ENCODE measurements at places on chromosomes 5 and 9.

DNA sequence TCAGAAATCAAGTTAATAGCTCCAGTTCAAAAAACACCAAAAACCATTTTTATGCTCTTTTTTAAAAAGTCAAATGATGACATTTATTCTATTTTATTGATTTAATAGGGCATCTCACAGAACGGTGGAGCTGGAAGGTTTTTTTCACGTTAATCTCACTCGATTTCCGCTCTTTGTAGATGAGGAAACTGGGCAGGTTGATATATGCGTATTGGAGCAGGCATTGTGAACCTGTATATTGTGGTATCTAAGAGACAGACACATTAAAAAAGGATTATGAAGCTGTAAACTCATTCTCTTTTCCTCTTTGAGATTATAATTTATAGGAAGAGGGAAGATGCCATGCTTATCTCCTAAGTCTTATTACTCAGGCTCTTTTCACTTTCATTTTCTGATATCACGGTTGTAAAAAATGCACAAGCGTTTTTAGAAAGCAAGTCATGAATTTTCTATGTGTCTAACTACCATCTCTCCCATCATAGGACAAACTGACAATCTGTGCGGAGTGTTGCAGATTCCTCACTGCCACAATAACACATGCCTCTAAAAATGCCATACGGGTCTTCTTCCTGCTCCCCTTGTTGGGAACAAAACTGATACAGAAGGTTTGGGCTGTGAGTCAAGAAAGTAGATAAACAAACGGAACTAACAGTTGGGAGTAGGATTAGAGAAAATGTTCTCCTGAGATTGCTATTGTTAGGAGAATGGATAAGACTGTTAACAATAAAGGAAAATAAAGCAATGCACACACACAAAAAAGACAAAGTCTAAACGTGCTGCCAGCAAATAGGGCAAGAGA lies 1997.7 kb downstream of the MAT2B start:
- no peak for DNase-seq

DNA sequence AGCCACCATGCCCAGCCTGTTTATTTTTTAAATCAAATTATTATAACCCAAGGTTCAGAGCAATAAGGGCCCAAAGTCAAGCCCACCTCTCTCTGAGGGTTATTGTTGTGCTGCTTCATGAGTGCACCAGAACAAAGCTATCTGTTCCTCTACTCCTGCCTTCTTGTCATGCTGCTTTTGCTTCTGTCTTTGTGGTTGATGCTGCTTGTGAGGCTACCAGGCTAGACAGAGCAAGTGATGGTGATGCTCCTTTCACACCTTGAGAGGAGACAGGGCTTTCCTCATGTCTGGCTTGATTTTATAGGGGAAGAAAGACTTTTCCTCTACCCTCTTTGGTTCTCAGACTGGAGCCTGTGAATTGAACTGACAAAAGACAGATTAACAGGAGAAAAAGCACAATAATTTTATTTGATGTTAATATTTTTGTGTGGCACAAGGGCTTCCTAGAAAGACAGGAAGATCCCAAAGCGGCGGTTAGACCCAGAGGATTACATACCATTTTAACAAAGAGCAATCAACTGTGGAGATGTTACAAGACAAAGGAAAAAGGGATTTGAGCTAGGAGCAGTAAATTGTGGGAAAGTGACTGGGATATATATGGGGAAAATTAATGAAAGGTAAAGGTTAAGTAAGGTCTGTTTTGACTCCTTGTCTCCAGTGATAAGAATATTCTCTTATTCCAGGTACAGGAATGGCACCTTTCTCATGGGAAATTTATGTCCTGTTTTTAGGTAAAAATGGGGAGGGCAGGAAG lies 4.4 kb upstream of the CD180 start:
- DNase-seq: no peak

GRCh38 chr9:97514531-97514930 lies 13.1 kb downstream of the TMOD1 start:
- no peak for DNase-seq

- DNase-seq: peak; percentile 43
These were observed 19.4 kb downstream of the LHX2 start for GRCh38 chr9:124030969-124031451.

DNA sequence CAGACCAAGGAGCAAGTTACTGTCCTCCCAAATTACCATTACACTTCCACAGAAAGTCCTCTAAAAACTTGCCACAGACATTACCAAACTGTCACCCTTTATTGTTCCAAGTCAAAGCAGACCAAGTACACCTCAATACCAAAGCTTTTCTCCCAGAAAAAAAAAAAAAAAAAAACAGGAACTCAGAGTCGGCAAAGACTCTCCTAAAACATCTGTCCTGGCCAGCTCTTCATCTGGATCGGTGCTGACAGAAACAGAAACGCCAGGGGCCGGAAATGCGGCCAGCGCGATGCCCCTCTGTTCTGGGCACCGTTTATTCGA lies 718 bp downstream of the DEPDC1B start:
- no peak for DNase-seq

DNA sequence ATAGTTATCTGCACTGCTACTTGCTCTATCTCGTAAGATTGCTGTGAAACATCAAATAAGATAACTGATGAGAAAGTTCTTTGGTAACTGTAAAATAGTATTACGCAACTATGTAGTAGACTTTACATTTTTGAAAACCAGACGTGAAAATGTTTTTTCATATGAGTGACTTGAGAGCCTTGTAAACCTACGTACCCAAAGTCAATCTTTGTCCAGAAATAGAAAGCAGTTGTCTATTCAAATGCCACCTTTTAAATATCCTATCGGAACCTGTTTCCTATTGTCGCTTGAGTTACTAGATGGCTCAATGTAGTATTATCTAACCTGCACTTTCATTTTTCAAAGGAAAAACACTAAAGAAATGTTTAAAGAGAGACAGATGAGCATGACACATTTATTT lies 1.6 kb downstream of the FNIP1 start:
- DNase-seq: no peak

DNA sequence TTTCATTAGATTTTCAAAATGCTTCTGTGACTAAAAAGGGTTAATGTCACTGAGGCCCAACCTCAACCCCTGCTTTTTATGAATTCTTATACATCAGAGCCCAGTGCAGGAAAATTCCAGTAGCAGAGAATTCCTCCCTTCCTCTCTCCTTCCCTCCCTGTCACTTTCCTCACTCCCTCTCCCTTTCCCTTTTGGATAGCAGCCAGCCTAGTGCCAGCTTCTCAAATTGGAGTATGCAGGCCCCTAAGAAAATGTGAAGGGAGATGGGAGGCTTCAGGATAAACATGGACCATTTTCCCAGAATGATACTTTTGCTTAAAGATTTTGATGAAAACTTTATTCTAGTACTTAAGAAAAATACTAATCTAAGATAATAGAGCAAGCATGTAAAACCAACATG lies 507.4 kb downstream of the KDM4C start:
- DNase-seq: no peak

GRCh38 chr9:131635285-131635684 lies 90.0 kb downstream of the PRRT1B start:
- peak; percentile 93 for DNase-seq

DNA sequence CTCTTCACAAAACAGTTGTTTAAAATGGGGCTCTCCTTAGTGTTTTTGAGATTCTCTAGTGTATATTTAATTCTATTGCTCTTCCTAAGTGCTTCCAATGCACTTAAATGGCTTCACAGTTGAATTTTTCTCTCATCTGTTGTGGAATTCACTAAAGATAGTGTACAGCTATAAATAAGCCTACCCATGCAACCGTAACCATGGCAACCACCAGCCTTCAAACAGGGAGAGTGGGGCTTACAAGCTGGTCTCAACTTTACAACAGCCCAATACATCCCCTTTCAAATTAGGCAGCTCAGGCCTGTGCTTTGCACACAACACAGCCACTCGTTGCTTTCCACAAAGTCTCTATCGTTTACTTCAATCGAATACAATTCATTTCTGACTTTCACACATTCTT lies 144.0 kb upstream of the PLPPR1 start:
- DNase-seq: no peak

DNA sequence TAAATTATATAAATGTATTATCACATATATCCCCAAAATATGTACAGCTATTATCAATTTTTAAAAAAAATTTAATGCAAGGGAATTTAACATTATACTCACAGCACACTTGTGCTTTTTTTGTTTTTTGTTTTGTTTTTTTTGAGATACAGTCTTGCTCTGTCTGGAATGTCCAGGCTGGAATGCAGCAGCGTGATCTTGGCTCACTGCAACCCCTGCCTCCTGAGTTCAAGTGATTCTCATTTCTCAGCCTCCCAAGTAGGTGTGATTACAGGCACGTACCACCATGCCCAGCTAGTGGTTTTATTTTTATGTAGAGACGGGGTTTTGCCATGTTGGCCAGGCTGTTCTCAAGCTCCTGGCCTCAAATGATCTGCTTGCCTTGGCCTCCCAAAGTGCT lies 58.3 kb downstream of the GLIS3 start:
- DNase-seq: no peak

- peak; percentile 48 for DNase-seq
These were observed 47.0 kb upstream of the PLIN2 start for GRCh38 chr9:19174127-19174912.

- no peak for DNase-seq
These were observed 19.1 kb downstream of the GFI1B start for GRCh38 chr9:132997591-132997990.

DNA sequence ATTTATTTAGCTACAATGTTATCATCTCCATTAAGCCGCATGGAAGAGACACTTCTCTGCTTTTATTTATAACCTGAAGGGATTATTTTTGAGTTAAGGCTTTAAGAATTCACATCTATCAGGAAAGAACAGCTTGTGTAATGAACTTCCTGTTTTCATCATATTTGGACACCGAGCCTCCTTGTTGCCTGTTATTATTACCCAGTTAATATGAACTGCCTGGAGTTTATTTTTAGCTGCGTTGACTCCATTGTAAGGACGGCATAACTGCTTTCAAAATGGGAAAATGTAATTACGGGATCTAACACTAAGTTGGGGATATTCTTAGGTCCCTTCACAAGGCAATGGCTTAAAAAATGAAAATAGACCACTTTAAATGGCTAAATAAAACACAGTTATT lies 89.0 kb upstream of the NR4A3 start:
- DNase-seq: no peak

GRCh38 chr9:122029898-122030297 lies 63.2 kb downstream of the TTLL11 start:
- DNase-seq: no peak

GRCh38 chr5:94693043-94693822 lies 74.8 kb downstream of the SLF1 start:
- DNase-seq: no peak

GRCh38 chr5:402615-403359 lies 40.2 kb upstream of the EXOC3 start:
- DNase-seq: no peak

DNA sequence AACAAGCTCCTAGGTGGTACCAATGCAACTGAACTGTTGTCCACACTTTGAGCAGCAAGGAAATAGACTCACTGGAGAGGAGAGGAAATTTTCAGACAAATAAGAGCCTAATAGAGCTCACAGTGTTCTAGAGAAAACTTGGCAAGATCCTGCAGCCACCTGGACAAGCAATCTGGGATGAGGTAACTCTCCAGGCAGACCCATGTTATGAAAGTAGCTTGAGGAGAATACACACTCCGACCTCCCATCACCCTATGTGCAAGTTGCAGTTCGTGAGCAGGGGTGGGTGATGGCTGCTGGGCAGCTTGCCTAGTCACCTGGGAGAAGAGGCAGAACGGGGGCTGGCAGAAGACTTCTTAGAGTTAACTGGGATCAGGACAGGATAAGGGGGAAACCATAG lies 102.2 kb downstream of the KLF4 start:
- no peak for DNase-seq

GRCh38 chr5:19928562-19929421 lies 59.2 kb downstream of the CDH18 start:
- DNase-seq: peak; percentile 65

DNA sequence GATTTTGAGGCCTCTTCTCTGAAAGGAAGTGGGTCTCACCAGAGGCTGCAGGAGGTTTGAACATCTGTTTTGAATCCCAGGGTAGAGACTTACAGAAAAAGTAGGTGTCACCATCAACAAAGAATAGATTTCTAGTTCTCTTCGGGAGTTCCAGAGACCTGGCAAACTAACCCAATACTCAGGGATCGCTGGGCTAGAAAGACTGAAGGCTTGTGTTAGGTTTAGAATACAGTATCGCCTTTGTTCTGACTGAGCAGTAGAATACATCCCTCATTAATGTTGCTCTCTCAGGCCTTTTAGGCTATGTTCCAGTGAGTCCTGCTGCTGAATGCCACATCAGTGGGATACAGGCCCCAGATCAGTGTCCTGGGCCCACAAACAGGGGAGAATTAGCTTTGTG lies 27.2 kb downstream of the RUSC2 start:
- no peak for DNase-seq

GRCh38 chr9:13296972-13297371 lies 17.5 kb upstream of the MPDZ start:
- no peak for DNase-seq

DNA sequence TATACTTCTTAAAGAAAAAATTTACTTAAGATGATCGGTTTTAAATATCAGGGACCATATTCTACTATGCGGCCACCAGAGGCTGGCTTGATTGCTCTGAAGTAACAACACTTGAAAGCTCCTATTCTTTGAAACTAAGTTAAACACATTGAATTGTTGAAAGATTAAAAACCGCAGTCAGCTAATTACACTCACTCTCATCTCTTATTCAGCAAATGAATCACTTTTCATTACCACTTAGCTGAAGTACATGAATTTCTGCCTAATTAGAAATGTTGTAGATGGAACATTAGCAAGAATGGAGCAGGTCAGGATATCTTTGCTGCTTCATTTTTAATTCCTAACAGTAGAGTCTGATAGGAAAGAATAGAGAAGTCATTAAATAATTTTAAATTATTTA lies 42.3 kb downstream of the LSM11 start:
- DNase-seq: no peak

- DNase-seq: no peak
These were observed 148.1 kb downstream of the PARP8 start for GRCh38 chr5:50814556-50814955.

DNA sequence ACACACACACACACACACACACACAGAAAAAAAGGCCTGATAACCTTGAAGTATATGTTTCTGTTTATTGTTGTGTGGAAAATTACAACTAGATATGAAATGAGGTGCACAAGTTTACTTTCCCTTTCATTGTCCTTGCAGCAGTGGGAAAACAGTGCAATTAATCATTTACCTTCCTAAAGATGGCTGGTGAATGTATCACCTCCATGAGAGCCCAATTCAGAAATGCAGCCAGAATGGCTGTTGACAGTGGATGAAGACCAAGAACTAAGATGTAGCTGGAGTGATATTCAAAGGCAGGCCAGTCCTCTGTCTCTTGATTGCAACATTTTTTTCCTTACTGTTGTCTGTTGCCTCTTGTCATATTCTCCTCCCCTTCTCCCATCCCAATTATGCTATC lies 49.6 kb upstream of the EIF4EBP3 start:
- DNase-seq: no peak
